Mammary epithelial cell (primary cell): ENCODE measurements at places on chromosomes 5 and 9.

DNA sequence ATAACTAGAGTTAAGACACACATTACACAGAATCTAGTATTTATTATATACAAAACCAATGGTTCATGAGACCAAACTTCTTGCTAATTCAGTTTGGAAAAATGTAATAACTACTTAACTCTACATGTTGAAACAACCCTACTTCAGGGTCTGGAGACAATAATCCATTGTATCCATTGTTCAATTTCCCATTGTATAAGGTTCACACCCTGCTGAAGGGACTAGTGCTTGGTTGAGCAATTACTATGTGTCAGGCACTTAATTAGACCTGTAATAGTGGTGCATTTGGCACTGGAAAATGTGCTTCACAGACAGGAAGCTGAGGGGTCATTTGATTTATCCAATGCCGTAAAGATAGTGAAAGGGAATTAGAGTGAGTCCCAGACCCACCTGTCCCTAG is 114.3 kb upstream of the PAPPA start:
- peak; percentile 80 for DNase-seq

DNA sequence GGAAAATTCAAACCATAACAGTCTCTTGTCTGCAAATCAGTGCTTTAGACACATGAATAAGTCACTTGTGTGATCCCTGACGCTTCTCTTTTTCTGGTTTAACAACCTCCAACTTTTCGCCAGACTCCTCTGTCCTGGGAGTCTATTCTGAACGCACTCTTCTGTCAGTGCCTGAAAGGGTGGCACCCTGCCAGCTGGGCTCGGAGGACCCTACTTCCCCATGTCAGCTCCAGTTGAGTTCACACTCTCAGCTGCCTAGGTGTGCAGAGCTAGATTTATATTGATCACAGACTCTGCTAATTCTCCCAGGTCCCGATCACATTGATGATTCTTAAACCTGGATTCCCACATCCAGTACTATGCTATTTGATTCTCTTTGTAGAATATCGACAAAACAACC is 649.1 kb downstream of the BNC2 start:
- no peak for DNase-seq

- no peak for DNase-seq
These were observed 142.7 kb downstream of the MED27 start for GRCh38 chr9:131936929-131937328.

- peak; percentile 26 for DNase-seq
These were observed 66.0 kb downstream of the FOXB2 start for GRCh38 chr9:77085416-77085815.

DNA sequence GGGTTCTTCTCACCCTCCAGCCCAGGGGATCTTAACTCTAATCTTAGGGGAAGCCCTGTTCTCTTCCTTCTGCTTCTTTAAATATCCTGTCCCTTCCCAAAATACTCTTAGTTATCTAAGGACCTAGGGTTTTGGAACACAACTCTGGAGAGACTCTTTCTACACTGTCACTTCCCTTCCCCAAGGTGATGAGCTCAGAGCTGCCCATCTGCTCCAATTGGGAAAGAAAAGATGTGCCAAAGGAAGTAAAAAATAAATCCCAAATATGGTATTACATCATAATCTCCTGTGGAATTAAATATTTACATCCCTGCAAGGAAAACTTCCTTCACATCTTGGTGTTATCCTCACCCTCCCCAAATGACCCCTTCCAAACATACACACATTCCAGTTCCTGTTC is 291.2 kb downstream of the EPB41L4A start:
- DNase-seq = no peak
